ENCODE measurements at places on chromosomes 7 and 10.

GRCh38 chr7:5567790-5568189 lies 144.2 kb upstream of the TNRC18 start:
- no peak for DNase-seq

DNA sequence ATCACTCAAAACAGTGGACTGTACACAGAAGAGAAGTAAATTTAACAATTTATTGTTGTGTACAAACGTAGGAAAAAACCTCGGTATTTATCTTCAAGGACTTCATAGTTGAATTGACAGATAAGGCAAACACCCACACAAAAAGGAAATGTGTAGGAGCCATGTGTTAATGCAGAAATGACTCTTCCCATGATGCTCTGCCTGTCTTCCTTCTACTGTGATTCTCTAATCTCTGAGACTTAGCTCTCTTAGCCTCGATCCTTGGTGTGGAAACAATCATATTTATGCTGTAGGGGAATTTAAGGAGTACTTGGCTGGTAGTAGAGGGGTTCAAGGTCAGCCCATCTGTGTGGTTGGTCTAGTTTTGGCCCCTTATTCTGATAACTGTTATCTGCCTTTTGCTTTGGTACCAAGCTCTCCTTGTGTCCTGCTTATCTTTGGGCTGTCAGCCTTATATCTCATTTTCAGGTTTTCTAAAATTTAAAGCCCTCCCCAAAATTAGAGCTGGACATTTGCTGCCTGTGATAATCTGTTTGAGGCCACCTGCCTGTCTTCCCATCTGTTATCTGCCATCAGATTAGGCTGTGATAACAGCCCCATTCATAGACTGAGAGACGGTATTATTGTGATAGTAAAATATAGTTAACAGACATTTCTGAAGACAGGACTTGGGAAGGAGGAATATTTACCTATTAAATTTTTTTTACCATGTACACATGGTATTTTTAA lies 81.7 kb downstream of the GPR85 start:
- no peak for DNase-seq

DNA sequence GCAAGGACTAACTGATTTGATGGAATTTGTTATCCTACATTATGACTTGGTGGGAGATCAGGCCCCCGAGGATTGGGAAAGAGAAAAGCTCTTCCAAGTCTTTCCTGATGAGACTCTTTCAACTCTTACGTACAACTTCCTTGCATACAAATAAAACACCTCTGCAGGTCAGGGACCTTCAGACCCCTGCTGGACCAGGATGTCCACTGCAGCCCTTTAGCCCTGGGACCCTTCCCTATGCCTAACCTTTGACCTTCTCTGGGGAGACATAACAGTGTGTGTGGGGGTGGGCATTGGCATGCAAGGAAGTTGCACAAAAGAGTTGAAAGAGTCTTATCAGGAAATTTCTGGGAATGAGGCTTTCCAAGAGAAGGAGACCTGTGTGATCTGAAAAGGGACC lies 859.4 kb downstream of the TYW1 start:
- no peak for DNase-seq

DNA sequence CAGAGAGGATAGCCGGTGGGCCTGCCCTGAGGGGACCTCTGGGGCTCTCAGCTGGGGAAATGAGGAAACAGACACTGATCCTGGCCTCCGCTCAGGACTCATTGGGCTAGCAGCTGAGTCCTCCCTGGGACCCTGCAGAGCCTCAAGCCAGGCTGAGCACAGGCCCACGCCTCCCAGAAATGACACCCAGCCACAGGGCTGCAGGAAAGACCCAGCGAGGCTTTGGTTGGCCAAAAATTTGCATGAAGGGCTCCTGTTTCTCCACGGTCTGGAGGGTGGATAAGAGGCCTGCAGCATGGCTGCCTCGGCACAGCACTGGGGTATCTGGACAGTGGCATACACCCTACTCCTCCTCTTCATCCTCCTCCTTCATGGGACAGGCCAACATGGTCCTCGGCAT lies 60.4 kb downstream of the ZNF33B start:
- no peak for DNase-seq

DNA sequence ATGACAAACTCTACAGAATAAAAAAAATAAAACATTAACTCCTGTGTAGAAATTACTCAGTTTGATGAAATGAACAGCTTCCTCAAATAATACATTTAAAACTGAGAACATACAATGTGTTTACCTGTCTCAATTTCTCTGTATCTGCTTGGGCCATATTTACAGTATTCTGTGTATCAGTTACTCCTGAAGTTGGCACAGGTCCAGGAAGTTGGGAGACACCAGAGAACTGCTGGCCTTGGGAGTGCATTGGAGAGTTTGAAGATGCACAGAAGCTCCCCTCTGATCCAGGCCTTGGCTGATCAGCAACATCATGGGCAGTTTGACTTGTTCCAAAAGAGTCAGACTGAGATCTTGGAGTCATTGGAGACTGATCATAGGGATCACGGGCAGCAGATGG lies 155.1 kb downstream of the GALNT11 start:
- DNase-seq, result no peak

DNA sequence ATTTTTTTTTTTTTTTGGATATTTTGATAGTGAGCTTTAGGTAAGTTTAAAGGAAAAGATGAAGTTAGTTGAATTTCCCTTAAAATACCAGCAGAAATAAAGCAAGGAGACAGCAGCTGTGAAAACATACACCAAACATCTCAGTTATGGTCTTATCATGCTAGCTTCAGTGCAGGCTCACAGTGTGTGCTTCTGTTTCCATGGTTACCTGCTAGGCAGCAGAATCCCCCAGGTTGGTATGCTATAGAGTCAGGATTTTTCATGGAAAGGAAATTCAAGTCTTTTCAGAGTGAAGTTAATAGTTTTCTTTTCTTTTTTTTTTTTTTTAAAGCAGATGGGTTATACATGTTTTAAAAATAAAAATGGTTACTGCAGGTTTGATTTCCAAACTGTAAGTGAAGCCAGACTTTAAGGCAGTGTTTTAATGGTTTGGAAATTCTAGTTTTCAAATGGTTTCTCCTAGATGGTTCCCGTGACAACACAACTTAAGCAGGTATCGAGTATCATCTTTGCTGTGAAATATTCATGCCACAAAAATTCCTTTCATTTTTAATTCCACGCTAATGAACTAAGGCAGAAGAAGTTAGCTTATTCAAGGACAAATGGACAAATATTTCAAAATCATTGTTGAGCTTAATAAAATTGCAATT lies 230.9 kb downstream of the BICC1 start:
- DNase-seq, result no peak

DNA sequence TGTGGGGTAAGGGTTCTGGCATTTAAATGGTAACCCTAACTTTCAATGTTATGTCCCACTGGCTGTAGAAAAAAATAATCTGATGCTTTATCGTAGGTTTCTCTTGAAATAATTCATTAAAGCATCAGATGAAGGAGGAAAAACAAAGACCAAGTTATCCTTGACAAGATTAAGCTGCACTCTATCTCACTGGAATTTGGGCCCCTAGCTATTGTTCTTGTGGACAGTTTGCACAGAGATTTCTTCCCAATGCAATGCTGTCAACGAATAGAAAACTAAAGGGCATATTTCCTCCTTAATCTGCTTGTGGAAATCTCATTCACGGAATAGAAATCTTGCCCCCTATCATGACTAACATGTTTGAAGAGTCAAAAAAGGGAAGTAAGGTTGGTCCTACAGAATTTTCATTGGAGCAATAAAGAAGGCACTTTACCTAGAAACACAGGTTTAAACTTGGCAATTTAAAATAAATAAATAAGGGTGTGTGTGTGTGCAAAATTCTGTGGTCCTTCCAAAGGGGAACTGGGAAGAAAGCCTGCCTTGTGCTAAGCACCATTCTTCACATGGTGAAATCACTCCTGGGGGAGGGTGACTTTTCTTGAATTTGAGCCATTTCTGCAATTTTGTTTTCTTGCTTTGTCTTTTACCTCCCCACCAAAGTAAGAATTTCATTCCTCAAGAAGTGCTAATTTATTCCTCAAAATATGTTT lies 242.8 kb downstream of the GLI3 start:
- DNase-seq, result no peak

- DNase-seq, result no peak
Observed at GRCh38 chr10:8306685-8307364, 252.3 kb downstream of the GATA3 start.

- DNase-seq, result no peak
Observed at GRCh38 chr10:43667317-43667731, 18.6 kb upstream of the ZNF32 start.

DNA sequence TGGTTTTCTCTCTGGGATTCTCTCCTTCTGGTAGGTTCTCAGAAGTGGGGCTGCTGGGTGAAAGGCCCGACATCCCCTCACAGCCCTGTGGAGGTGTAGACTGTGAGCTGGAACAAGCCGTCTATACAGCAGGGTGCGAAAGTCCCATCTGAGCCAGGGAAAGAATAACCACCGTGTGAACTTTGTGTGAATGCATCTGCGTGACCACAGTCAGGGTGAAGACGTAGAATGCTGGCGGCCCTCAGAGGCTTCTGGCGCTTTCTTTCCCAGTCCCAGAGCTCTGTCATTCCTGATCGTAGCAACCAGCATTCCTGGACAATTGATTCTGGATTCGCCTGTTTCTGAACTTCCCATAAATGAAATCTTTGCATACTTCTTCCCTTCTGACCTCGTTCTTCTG lies 30.0 kb downstream of the ELFN1 start:
- DNase-seq, result no peak

DNA sequence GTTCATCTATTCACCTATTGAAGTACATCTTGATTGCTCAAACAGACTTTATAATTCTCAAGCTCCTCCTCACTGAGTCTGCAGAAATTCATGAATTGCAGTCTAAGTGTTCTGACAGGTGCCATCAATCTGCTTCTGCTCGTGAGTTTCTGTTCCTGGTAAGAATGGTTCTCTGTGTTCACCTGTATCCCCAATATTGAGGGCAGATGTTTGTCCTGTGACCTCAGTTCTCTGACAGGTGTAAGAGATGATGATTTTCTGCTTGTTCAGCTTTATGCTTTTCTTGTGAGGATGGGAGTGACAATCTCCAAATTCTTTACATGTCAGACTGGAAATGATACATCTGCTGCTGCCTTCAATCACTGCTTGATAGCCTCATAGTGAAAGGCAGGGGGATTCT lies 736.9 kb upstream of the COBL start:
- no peak for DNase-seq

DNA sequence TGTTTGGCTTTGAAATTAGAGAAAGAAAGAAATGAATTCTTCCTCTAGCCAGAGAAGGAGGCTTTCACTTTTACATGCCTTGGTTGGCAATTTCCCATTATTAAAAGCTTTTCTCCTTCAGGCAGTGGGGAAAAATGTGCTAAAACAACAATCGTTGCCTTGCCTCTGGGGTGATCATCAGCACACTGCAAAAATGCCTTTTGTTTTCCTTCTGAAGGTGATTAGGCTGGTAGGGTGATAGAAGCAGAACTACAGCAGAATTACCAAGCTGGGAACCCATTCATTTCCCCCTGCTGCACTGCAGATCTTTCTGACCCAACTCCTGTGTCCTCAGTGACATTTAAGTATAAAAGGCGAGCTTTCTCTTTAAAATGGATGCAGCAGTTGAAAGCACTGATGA lies 22.2 kb downstream of the ANK3 start:
- DNase-seq, result no peak

DNA sequence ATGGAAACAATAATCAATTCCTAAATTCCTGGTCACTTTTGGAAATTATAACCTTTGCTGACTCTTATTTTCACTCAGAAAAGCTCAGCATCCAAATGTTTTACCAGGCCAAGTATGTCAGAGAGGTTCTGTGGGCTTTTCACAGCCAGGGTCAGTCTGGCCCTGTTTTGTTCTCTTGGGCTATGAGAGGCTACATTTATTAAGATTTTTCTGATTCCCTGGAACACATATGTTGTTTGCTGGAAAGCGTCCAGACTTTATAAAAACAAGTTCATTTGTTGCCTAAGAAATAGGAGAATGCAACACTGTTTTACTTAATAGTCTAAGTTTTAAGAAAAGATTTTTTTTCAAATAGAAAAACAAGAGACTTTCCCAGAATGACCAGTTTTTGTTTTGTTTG lies 238.4 kb upstream of the PLXDC2 start:
- no peak for DNase-seq

All from GM12878 (cell line).